ENCODE measurements at places on chromosomes 3 and 15.

DNA sequence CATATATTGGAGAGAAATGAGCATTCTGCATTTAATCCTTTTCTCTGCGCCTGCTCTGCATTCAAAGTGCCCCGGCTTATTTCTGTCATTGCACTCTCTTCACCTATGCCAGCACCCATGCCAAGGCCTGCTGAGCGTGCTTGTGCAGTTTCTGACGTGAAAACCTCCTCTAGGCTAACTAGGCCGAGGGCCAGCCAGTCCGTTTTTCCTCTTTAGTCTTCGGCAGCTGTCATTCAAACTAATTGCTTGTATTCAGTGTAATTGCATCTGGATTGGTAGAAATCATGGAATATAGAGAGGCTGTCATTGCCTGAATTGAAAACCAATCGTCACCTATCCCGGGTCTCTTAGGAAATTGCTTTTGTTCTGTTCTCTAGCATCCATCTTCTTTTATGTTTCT lies 94.0 kb downstream of the ARPP21 start:
- no peak for DNase-seq

- no peak for DNase-seq
Measured at GRCh38 chr3:4044619-4045018, 245.4 kb downstream of the LRRN1 start.

DNA sequence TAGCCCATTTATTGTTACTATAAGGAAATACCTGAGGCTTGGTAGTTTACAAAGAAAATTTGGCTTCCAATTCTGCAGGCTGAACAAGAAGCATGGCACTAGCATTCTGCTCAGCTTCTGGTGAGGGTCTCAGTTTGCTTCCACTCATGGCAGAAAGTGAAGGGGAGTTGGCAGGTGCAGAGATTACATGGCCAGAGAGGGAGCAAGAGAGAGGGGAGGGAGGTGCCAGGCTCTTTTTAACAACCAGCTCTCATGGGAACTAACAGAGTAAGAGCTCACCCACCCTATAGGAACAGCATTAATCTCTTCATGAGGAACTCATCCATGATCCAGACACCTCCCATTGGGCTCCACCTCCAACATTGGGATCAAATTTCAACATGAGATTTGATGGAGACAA lies 437.9 kb downstream of the CHL1 start:
- no peak for DNase-seq

- DNase-seq: no peak
Measured at GRCh38 chr3:17481116-17481515, 261.3 kb downstream of the TBC1D5 start.

GRCh38 chr15:53978253-53978906 lies at the start of gene UNC13C:
Gene UNC13C, plus strand, starts transcription at chr15:53978441. Its CDS starts 34,463 bp downstream, at chr15:54012904.
- DNase-seq: no peak
